Cortex of kidney (tissue), 1 donor: ENCODE measurements at places on chromosomes 11 and 22.

GRCh38 chr22:21858025-21858764 is 9.2 kb downstream of the MAPK1 start:
- no peak for DNase-seq

DNA sequence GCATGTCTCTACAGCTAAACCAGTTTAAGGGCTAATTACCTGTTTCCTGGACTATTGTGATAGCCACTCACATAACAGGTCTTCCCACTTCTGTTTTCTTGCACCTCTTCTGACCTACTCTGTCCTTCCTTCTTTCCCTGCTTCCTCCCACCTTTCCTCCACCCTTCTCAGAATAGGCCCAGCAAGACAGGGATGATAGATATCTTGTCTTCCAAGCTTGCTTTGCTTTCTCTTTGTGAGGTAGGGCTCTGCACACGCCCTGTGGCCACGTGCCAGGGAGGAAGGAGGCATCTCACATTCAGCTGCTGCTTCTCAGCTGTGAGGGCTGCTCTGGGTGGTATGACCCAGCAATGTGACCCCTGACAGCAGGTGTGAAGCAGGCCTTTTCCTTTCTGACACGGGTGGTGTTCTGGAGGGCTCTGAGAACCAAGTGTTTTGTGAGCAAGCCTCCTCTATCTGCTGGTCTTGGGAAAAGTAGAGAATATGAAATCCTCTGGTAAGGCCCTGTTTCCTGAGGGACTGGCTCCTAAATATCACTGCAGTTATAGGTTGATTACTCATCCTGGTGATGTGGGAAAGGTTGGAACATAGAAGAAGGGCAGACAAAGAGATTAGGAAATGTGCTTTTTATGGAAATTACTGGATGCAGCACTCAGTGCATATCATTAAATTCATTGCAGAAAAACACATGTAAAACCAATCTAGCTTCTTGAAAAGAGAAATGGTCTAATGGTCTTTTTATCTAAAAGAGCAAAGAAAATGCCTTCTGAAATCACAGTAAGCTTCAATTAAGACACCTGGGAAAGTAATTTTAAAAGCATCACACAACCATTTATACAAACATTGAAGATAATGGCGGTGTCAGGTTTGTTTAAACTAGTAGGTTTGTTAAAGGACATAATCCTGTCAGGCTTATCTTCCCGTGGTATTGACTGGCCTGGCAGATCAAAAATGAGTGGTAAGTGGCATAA is 8.5 kb downstream of the AMOTL1 start:
- DNase-seq = no peak

- DNase-seq = no peak
Measured at GRCh38 chr11:112593440-112593839, 332.8 kb upstream of the PLET1 start.

DNA sequence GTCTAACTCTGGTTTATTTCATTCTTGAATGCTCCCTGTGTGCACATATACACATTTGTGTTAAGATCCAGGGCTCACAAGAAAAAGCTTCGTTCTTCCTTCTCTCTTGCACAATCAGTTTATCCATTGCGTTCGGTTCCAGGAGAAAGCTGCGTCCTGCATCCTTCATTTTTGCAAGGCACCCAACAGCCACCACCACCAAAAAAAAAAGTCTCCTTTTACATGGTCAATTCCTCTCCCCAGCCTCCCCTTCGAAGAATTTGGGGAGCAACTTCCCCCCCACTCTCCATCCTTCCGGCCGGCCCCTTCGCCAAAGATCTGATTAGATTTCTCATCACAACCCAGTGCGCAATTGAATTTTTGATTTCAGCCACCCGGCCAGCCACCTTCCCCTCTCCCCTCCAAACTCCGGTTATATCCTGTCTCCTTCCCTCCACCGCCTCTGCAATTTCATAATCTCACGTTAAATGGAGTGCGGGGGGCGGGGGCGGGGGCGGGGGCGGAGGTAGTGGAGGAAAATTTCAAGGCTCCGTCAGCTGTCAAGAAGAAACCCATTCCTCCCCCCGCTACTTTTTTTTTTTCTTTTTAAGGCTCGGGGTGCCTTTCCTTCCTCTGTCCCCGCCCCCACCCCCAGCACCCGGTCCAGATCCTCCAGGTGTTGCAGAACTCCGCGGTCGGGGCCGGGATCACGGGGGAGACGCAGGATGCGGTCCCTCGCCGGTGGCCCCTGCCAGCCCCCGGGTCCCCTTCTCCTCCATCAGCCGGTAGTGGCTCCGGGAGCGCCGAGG is 1166.5 kb downstream of the LRRC4C start:
- DNase-seq = no peak

GRCh38 chr11:75570559-75571139 is 8.6 kb downstream of the SERPINH1 start:
- no peak for DNase-seq
